ENCODE measurements at places on chromosomes 2 and 18.

- DNase-seq, result no peak
Measured at GRCh38 chr2:173235947-173236803, 118.5 kb upstream of the CDCA7 start.

DNA sequence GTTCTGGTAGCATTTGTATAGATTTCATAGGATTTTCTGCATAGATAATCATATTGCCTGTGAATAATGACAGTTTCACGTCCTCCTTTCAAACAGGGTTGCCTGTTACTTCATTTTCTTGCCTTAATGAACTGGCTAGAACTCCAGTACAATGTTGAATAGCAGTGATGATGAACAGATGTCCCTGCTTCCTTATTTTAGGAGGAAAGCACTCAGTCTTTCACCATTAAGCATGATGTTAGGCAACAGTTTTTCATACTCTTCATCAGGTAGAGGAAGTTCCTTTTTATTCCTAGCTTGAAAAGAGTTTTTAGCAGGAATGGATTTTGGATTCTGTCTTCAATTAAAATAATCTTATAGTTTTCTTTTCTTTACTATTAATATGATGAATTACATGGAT is 39.7 kb downstream of the C2orf76 start:
- DNase-seq, result no peak

- DNase-seq, result no peak
Measured at GRCh38 chr2:227506456-227506855, 34.5 kb downstream of the AGFG1 start.

DNA sequence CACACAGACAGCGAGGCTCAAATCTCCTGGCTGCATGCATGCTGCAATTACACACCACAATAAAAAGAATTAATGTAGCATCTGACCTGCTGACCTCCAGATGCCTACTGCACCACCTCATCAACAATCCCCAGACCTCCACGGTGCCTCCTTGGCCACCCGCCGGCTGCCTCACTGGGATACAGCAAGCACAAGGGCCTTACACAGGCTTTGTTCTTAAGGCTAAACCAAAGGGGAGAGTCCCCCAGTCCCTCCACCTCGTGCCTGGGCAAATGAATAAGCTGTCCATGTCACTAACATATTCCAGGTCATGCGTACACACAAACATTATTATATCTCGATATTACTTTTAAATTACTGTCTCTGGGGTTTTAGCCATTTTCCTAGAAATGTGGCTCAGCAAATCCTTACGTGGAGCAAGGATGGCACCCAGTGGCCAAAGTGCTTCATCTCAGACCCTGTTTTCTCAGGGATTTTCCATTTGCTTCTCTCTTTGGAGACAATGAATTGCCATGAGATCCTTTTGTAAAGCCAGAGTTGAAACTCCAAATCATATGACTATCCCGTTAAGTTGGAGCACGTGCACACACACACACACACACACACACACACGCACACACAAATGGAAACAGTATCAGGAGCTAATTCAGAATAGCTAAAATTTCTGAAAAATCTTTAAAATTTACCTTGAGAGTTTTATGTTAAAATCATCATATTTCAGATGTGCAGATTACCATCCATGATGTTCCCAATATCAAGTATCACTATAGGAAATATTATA is 313.8 kb downstream of the PDE11A start:
- DNase-seq, result no peak

All from stimulated activated CD8-positive, alpha-beta memory T cell treated with anti-CD3 and anti-CD28 coated beads, Interleukin-4, amount 100 ng/mL, for 1 hour (primary cell).